ENCODE measurements at places on chromosomes 1 and 21.

DNA sequence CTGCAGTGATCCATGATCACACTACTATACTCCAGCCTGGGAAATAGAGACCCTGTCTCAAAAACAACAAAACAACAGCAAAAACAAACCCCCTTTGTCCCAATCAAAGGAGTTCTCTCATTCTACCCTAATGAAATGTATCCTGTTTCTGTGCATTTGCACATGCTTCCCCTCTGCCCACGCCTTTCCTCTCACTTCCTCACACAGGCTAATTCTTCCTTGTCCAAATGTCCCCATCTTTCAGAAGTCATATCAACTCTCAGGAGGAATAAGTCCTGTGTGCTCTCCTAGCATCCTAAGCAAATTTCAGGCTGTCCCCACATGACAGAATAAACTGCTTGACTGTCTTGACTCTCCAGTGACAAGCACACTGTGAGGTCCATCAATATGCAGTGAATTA lies 8.1 kb upstream of the ATP1B1 start:
- no peak for DNase-seq

GRCh38 chr1:59354709-59355337 lies 57.9 kb downstream of the FGGY start:
- DNase-seq, result no peak

DNA sequence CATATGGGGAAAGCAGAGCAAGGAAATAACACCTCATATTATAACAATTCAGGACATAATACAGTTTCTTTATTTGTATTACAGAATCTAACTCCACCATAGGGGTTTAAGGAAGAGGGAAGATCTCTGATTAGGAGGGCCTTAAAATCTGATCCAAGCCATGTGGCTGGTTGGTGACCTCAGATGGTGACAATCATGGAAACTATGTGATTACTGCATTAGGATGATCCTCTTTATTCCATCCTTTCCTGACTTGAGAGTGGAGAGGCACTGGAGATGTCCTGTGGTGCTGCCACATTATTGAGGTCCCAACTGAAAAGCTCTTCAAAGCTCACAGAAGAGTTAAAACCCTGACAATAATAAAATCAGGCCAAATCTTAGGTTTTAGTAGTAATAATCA lies 168.1 kb upstream of the BEND5 start:
- no peak for DNase-seq

- no peak for DNase-seq
Measured at GRCh38 chr1:83693427-83694126, 305.4 kb downstream of the TTLL7 start.

- DNase-seq, result no peak
Measured at GRCh38 chr1:185720633-185721272, 13.4 kb upstream of the HMCN1 start.

DNA sequence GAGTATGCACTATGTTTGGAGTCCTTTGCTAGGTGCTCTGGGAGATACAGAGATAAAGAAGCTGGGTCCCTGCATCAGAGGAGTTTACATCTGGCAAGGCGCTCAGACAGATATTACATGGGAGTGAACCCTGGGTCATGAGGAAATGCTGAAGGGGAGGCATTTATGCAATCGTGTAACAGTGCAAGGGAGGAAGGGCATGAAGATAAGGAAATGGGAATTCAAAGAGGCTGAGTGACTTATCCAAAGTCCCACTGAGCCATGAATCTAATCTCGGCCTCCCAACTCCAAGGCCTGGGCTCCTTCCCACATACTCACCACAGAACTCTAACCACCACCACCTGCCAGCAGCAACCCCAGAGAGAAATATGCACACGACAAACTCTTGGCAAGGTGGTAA lies 51.6 kb downstream of the FAM163A start:
- DNase-seq, result no peak

DNA sequence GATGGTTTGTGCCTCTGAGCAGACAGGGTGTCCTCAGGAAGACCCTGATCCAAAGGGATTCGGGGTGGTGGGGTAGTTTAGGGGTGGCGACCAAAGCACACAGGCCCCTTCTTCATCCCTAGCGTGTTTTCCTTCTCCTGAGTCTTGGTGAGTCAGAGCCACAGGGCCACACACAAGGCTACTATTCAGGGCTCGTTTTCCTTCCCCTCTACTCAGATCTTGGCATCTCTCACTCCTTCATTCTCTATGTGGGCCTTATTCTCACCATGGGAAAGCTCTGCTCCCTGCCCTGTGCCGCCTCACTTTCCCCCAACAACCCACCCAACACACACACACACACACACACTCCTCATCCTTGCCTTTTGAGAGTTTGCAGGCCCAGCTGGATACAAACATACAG lies 43.6 kb upstream of the WNT2B start:
- DNase-seq, result no peak

DNA sequence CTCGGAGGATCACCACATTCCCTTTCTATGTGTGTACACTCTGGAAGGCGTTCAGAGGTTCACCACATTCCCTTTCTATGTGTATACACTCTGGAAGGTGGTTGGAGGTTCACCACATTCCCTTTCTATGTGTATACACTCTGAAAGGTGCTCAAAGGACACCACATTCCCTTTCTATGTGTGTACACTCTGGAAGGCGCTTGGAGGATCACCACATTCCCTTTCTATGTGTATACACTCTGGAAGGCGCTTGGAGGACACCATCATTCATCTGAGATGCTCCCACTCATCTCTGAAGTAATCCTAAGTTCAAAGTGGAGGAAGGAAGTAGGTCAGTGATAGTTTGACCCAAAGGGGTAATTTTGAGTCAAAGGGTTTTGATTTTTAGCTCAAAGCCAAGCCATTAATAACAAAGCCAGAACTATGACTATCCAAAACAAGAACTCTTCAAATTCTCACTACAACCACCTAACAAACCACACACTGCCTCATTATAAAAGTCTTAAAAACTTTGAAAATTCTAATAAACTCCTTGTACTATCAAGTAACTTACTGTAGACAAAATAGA lies 32.9 kb downstream of the NRIP1 start:
- DNase-seq, result no peak

- DNase-seq, result no peak
Measured at GRCh38 chr1:98368995-98369394, 292.5 kb upstream of the SNX7 start.

DNA sequence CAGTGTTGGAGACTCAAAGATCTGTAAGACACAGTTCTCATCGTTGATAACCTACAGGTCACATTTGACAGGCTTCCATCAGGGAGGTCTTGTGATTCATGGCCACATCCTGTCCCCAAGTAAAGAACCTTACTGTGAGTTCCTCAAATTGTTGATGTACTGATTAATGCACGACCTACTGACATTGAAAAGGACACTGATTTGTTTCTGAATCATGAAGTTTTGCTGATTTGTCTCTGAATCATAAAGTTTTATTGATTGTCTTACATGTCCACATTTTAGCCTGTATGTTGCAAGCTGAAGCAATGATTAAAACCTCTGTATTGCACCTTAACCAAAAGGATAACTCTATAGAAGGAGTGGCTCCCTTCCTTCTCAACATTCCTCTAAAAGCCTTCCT lies 476.3 kb upstream of the RUNX1 start:
- peak; percentile 5 for DNase-seq

DNA sequence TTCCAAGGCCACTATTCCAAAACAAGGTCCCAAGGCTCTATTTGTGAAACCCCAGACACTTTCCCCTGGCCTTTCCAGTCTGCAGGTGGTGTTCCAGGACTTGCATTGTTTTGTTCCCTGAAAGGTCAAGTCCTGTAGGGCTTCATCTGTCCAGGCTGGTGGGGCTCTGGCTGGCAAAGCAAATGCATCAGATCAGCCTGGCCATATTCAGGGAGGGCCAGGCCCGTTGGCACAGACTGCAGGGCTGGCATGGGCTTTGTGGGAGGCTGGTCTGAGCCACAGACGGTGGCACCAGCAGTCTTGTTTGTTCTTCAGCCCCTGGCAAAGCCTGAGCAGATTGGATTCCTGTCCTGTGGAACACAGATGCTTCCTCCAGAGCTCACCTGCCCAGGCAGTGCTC lies 93.0 kb downstream of the SPATA46 start:
- no peak for DNase-seq

GRCh38 chr1:201719812-201720521 lies 109.0 kb upstream of the IPO9 start:
- no peak for DNase-seq

DNA sequence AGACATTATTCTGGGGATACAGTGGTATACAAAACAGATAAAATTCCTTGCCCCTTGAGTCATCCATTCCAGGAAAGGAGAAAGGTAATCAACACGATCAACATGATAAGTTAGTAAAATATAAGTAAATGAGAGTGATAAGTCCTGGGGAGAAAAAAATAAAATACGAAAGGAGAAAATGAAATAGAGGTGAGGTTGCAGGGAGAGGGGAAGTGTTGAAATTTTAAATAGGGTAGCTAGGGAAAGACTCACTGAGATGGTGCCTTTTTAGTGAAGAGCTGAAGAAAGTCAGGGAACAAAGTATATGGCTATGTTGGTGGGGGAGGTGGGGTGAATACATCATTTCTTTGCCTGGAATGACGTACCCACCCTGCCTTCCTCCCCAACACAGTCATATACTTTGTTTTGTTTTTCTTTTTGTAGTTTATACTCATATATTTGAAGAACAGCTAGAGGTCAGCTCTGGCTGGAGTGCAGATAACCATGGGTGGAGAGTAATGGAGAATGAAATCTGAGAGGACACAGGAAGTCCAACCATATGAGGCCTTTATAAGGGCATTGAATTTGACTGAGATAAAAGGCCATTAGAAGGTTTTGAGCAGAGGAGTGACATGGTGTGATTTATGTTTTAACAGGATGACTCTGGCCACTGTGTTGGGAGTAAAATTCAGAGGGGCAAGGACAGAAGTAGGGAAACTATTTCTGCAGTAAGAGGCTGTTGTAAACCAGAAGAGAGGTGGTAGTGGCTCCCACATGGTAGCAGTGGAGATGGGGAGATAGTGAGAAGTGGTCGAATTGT lies 54.8 kb downstream of the OSBPL9 start:
- no peak for DNase-seq

DNA sequence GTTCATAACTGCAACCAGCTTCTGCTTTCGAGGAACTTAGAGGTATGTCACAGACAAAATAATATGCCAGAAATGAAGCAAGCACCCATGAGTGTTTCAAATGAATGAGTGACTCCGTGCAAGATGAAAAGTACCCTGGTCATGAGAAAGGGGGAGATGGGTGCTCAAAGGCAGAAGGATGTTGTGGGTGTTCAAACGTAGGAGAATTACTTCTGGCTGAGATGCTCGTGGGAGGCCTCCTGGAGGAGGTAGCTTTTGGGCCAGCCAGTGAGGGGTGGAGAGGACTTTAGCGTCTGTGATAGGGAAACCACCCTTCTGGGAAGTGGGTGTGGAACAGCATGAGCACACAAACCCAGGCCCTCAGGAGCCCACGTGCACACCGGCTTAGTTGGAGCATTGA lies 113.8 kb downstream of the SYF2 start:
- no peak for DNase-seq

- DNase-seq, result no peak
Measured at GRCh38 chr1:156595016-156595415, 3.4 kb downstream of the NAXE start.

- DNase-seq, result no peak
Measured at GRCh38 chr1:39635205-39635870, 4.1 kb downstream of the HEYL start.

- no peak for DNase-seq
Measured at GRCh38 chr1:85464497-85465098, 361 bp downstream of the DDAH1 start.

DNA sequence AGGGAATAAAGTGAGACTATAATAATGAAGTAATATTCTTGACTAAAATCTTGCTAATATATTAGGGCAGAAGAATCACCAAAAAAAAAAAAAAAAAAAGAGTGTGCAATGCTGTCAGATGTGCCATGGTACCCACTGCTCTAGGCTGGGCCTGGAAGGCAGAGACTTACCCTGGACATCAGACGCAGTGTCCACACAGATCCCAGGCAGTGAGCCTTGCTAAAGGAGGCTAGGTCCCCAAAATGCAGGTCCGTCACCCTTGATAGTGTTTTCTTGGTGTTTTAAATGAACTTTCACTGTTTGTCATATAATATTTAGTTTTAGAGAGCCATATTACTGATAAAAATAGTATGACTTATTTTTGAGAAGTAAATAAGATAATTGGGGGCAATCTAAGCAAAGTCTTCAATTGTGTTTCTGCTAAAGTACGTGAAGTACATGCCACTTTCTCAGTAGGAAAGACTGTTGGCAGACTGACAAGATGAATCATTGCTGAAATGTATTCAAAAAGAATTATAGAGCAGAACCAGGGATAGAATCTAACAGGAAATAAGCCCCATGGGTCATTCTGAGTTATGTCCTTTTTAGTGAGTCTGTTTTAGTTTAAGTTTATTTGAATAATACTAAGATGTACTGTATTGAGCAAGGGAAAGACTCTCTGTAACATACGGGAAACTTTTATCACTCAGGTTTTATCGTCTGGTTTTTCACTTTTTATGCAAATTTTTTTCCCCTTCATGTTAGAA lies 74.6 kb upstream of the PDC start:
- no peak for DNase-seq

GRCh38 chr1:185917646-185918045 lies 183.5 kb downstream of the HMCN1 start:
- DNase-seq, result no peak

GRCh38 chr1:39507230-39507928 lies 15.9 kb downstream of the BMP8A start:
- no peak for DNase-seq

- DNase-seq, result no peak
Measured at GRCh38 chr1:20698195-20698910, 19.5 kb downstream of the KIF17 start.

DNA sequence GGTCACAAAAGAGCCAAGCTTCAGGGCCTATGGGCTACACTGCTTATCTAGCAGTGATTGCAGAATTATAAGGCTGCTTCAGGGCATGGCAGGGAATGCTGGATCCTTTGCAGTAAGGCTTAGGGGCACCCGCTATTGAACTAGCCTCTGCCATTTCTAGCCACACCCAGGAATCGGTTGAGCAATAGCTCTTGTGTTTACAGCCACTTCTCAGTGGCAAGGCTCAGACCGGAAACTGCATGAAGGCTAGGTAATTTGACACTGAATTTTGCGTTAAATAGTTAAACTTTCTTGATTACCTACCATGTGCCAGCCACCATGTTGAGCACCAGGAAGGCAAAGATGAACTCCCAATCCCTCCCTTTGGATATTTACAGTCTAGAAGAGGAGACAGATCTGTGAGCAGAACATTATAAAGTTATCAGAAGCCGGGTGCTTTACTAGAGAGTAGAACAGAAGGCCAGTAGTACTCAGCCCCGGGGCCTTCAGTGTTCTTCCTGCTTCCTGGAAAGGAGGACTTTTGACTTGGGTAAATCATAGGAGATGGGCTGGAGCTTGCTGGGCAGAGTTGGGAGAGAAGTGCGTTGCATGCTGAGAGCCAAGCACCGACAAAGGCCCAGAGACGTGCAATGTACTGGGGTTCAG lies 98.6 kb upstream of the LPGAT1 start:
- DNase-seq, result no peak

GRCh38 chr21:31698461-31698860 lies 33.5 kb downstream of the SCAF4 start:
- DNase-seq, result no peak

DNA sequence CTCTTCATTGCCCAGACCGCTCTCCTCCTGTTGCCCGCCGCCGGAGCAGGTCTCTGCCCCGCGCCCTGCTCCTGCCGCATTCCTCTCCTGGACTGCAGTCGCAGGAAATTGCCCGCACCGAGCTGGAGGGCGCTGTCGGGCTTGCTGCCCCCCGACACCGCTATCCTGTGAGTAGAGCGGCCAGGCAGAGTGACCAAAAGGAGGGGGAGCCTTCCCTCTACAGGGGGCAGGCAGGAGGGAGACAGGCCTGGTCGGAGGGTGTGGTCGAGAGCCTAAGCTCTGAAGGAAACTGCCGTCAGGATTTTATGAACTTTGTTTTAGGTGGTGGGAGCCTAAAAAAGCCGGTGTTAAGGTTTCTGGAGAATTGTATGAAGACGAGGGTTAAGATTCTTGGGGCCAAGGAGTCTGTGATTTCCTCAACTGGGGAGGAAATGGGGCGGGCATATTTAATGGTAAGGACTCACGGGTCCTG lies 517 bp downstream of the LRIG2 start:
- peak; percentile 38 for DNase-seq

Measured in NK-92 treated with Interleukin-12 subunit alpha and Interleukin-12 subunit beta, amount 100 ng/mL, for 24 hours (cell line).